ENCODE measurements at places on chromosomes 7 and 10. TPM values are rescaled to one million over a fixed set of nuclear protein-coding genes. Genes with fewer than 3 reads are reported as not detected.

DNA sequence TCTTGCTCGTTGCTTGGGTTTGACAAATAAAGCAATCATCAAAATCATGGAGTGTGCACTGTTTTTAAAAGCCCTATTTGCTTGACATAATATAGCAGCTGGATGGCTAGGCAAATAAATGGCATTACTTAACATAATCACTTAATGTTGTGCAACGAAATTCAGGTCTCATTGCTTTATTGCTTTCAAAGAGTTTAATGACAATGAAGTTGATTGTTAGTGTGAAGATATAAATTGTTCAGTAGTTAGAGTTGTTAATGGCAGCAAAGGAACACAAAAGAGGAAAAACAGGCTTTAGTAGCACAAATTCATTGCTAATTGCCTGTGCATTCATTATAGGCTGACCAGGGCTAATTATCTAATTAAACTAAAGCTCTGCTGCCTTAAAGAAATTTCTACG, 7.6 kb upstream of the ADO start:
- no peak for ATAC-seq

- ATAC-seq, result no peak
Measured at GRCh38 chr10:80196950-80197315, 8.4 kb downstream of the ANXA11 start.

- no peak for ATAC-seq
Measured at GRCh38 chr7:82335927-82336326, 107.7 kb downstream of the CACNA2D1 start.

- ATAC-seq, result no peak
Measured at GRCh38 chr7:121195874-121196273, 132.9 kb upstream of the WNT16 start.

GRCh38 chr10:126104767-126105166, 208.4 kb downstream of the FANK1 start:
- ATAC-seq, result no peak

- ATAC-seq, result no peak
Measured at GRCh38 chr7:137985897-137986251, 16.0 kb downstream of the CREB3L2 start.

DNA sequence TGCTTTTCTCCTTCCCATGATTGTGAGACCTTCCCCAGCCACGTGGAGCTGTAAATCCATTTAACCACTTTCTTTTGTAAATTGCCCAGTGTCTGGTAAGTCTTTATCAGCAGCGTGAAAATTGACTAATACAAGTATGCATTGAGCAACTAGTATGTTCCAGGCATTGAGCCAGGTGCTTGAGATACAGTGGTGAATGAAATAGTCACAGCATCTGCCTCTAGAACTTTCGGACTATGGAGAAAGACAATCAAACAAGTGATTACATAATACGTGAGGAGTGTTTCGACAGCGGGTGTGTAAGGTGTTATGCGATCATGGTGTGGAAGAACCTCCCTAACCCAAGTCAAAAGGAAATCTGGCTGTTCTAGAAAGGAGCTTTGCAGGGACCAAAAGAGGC, 21.6 kb upstream of the NUP205 start:
- no peak for ATAC-seq

GRCh38 chr7:46034056-46034768, 113.1 kb upstream of the IGFBP3 start:
- ATAC-seq, result no peak

Gene ASB13
- total RNA-seq, result 6.8 TPM

Gene RNF133
- total RNA-seq, result not detected

All from activated T-helper 17 cell treated with anti-CD3 and anti-CD28 coated beads, Interleukin-2, amount 50 U/mL, for 72 hours (primary cell).